ENCODE measurements at places on chromosomes 6 and 20.

DNA sequence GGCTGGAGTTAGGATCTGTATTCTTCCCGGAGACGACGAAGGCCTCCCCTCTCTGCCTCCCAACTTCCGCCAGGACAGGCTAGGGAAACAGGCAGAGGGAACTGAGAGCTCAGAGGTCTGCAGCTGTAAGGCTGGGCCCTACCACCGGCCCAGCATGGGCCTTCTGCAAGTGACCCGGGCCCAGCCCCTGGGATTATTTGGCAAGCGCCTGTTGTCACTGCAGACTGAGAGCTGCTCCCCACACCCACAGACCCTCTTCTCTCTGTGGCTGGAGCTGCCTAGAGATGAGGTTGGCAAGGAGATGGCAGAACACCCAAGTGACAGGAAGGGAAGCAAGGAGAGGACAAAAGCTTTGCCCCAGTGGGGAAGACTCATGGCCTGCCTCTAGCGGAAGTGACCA is 212.6 kb downstream of the ZDHHC14 start:
- DNase-seq: no peak

DNA sequence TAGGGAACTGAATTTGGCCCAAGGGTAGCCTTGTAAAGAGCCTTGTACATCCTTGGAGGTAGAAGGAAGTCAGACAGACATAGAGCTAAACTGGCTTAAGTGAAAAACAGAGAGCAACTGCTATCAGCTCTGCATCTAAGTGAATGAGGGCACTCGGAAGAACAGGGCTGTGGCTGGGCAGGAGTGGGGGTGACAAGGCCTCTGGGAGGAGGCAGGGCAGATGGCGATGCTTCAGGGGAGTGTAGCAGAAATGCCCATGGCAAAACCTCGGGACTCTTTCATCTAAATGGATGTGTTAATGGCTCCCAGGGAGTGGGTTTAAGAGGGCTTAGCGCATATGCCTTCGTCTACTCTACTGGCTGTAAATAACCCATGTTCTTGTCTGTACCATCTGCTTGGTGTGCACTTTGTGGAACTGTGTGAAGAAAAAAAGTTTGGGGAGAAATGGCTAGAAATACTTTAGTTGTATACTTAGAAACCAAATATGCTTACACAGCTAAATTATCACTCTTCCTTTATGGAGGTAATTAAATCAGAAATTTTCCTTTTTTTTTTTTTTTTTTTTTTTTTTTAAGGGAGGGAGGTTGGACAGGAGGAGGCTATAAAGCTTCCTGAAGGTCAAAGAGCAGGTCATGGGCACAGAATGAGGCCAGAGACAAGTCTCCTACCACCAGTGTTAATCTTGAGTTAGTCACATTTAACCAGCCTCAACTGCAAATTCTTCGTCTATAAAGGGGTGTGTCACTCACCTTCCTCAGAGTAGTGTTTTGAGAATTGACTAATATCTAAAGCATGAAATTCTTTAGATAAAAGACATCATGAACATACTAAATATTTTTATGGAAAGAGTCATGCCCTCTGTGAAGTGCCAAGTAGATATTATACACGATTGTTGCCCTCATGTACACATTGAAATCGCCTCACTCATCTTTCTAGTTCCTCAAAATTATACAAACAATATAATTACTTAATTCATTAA is 60.9 kb downstream of the FYN start:
- DNase-seq: no peak

GRCh38 chr6:50427267-50427666 is 286.1 kb upstream of the TFAP2D start:
- DNase-seq: no peak

- DNase-seq: no peak
These were observed 141.2 kb upstream of the HCRTR2 start for GRCh38 chr6:55033016-55033546.

- no peak for DNase-seq
These were observed 67.8 kb downstream of the MMS22L start for GRCh38 chr6:97215157-97215769.

GRCh38 chr6:163412801-163413344 is 1.6 kb upstream of the QKI start:
- no peak for DNase-seq

DNA sequence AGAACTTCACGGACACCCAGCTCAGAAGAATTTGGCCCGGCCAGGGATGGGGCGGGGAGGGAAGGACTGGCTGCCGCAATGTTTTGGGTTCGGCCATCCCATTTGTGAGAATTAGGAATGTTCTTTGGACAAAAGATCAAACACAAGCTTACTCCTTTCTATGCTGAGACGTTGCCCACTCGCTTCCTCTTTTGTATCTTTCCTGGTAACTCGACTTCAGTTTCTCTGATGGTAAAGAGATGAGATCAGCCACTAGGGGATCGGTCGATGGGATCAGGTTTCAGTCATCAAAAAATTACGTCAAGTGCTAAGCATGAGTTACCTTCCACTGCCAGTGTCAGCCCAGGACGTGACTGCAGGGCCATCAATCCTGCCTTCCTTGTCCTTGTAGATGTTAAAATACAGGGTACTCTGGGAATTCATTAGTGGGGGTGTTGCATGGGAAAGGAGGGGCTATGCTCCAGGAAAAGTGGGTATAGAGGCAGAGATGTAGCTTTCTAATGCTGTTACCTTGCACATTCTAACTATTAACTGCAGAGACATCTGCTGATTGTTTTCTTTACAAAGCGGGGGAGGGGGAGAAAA is 190.2 kb downstream of the TSHZ2 start:
- peak; percentile 57 for DNase-seq

DNA sequence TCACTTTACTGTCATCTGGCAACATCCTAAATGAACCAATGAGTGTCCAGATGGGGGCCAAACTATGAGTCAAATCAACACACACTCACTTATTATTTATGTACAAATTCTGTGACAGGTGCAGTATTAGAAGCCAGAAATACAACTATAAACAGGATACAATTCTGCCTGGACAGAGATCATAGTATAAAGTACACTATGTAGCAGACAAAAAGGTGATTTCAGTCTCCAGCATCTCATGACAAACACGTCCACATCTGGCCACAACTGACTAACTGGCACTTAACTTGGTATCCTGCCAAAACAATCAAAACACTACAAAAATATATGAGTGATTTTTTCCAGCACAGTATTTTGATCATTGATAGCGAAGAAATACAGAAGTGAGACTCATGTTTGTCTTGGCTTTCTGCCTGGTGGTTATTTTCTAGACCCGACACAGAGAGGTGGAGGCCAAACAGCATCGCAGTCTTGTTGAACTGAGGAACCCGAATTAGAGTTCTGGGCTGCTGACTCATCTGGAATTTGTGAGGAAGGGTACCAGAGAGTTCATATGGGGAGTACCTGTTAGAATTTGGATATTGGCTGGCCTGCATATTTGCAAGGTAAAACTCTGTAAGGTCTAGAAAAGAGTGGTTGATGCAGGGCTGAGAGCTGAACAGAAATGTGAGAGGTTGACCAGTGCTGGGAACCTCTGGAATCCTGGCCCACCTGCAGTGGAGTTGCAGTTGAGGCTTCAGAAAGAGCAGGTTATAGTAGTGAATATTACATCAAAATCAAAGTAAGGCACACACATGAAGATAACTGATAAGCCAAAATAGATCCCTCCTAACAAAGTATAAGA is 475.2 kb downstream of the PTPRT start:
- no peak for DNase-seq

DNA sequence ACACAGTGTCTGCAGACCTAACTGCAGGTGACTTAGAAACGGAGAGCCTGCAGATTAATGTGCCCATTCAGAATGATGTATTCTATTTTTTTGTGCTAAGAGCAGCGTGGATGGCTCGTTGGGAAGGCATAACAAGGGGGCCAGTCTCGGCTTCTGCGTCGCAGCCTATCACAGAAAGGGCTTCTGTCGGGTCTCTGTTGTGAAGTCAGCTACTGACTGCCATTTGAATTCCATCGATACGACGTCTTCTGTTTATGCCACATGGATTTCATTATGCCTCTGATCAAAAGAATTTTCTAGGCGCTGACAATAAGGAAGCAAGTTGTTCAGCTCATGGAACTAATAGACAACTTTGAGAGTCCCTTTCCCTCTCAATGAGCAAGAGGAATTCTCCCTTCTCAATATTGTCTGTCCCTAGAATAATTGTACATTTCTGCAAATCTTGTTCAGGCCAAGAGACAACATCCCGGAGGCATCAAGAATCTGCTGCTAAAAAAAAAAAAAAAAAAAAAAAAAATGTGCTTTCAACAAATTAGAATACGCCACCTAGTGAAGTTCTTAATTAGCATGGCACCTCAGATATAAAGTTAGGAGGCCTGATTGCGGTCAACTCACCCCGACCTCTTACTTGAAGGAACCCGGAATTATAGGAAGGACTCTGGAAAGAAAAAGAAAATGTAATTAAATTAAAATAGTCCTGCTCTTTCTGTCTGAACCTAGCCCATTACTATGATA is 223.9 kb downstream of the TSHZ2 start:
- no peak for DNase-seq

DNA sequence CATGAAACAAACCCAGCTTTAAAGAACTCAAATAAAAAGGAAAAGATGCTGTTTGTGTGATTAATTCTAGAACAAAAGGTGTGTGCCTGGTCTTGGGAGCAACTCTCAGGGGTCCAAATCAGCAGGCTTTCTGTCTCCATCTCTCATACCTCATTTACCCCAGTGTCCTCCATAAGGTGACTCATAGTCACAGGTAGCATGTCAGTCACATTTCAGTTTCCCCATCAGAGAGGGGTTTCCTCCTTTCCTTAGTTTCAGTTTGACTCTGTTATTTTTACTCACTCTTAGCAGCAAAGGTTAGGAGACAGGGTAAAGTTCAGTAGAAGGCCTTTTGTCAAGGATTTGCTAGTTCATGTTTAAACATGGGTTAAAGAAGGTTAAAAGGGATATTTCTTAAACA is 46.2 kb downstream of the OGFRL1 start:
- DNase-seq: no peak

GRCh38 chr6:9766240-9766915 is 648.5 kb downstream of the TFAP2A start:
- no peak for DNase-seq

DNA sequence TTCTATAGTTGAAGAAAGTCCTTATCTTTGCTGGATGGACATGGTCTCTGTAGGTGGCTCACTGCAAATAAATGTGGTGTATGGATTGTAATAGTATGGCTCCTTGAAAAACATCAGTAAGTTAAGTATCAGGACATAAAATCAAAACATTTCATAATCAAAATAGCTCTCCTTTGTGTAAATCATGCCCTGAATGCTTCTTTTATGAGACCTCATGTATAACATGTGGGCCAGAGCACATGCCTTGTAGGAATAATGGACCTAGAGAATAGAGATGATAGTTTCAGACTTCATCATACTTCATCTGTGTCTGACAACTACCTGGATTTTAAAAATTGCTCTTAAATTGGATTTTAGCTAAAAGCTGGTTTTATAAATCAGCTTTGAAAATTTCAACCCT is 159.9 kb downstream of the ASCC3 start:
- no peak for DNase-seq

DNA sequence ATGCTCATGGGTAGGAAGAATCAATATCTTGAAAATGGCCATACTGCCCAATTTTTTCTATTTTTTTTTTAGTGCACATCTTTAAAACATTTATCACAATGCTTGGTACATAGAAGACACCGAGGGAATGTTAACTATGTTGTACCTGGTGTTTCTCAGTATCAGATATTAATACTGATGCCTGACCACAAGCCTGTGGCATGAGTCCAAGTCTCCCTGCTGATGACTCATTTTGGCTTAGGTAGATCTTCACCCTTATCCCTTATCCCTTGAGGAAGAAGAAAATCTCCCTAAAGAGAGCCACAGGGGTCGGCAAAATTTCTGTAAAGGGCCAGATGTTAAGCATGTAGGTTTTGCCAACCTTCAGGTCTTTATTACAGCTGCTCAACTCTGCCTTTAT is 14.5 kb downstream of the CD109 start:
- DNase-seq: no peak

- no peak for DNase-seq
These were observed 5.2 kb downstream of the GTSF1L start for GRCh38 chr20:43721429-43722152.

DNA sequence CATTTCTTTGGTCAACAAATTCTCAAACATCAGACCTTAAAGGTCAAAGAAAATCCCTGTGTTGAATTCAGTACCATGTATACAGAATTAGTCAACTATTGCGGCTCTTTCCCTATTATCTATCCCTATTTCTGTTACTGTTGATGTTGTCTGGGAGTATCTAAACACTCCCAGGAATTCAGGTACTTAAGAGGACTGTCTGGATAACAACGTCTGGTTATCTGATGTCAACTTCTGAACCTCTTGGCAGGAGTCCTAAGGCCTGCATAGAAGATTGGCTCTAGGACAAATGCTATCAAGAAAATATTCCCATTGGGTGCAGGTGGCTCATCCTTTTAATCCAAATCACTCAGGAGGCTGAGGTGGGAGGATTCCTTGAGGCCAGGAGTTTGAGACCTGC is 255.6 kb downstream of the KHDC1L start:
- no peak for DNase-seq

- no peak for DNase-seq
These were observed 156.1 kb downstream of the DLL1 start for GRCh38 chr6:170134471-170135440.

- no peak for DNase-seq
These were observed 232.3 kb downstream of the COL12A1 start for GRCh38 chr6:74973591-74973990.

- DNase-seq: no peak
These were observed 10.8 kb downstream of the SIM1 start for GRCh38 chr6:100453701-100454521.

DNA sequence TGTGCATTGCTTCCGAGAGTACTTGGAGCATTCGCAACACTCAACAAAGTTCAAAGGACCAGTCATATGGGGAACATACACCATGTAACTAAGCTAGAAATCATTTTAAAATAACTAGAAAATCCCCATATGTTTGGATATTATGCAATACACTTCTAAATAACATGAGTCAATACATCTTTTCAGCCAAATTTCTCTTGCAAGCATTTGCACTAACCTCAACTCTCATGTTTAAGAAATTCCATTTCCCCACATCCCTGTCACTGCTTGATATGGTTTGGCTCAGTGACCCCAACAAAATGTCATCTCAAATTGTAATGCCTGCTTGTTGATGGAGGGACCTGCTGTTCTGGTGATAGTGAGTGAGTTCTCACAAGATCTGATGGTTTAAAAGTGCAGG is 85.7 kb upstream of the CST7 start:
- peak; percentile 9 for DNase-seq

GRCh38 chr6:72363844-72364740 is 257.8 kb upstream of the KCNQ5 start:
- no peak for DNase-seq
